ENCODE measurements at places on chromosomes 2 and 18.

DNA sequence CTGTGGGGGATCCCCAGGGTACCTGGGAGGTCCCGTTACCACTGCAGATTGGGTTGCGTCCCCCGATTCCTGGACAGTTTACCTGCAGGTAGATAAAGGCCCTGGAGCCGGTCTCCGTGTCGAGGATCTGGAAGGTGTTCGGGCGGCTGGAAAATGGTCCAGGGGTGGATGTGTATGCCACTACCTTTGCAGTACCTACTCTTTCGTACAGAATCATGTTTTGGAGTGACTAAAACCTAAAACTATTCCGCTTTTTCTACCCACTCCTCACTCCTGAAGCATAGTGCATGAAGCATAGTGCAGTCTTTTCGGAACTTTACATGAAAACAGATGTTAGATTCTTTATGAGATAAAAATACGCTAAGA lies 418 bp downstream of the WDR75 start:
- DNase-seq: no peak

GRCh38 chr2:135603543-135603942 lies 72.3 kb downstream of the R3HDM1 start:
- DNase-seq: no peak

- no peak for DNase-seq
These were observed 858 bp downstream of the POLR1B start for GRCh38 chr2:112542984-112543661.

DNA sequence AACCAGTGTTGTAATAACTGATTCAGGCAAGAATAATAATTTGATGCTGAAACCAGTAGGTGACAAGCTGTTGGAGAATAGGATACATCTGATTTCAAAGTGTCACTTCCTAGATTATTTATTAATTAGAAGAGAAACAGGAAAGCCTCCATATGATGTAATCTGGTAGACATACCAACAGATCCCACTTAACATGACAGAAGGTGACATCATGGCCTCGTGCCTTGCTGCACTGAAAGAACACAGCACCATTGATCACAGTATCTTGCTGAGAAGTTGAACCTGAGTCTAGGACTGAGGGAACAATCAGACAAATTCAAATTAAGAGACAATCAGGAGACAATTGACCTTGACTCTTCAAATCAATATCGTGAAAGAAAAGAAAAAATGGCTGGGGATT lies 131.6 kb upstream of the DLGAP1 start:
- no peak for DNase-seq

GRCh38 chr2:231280846-231281245 lies 82.4 kb downstream of the ARMC9 start:
- DNase-seq: no peak

DNA sequence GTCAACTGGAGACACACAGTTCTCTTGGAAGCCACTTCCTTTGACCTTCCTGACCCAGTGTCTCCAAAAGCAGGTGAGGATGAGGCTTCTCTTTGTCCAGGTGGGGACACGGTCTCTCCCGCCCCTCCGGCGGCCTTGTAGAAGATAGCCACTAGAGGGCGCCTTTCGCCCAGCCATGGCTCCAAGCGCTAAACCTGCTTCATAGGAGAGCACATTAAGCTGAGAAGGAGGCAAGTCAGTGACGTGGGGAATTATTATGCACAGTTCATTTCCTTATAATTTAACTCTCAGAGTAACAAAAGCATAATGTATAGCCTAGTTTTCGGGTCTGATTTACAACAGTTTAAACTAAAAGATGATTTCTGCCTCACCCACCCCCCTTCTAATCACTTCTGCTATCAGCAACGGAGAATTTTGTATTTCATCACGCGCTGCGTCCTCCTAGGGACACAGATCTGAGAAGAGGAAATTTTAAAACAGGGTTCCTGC lies 208.7 kb downstream of the ICOS start:
- peak; percentile 44 for DNase-seq

- no peak for DNase-seq
These were observed 19.0 kb downstream of the TMSB10 start for GRCh38 chr2:84924173-84925106.

DNA sequence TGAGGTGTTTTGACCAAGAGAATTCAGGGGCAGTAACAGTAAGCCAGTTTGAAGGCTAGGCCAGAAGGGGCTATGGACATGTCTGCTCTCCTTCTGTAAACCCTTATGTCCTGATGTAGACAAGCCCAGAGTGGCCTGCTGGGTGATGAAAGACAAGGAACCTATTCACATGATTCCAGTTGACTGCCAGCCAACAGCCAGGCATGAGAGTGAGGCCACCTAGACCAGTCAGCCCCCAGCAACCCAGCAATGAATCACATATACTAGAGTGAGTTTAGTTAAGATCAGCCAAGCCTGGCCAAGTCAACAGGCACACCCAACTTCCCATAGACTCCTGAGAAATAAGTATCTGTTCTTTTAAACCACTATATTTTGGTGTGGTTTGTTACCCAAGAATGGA lies 1889.7 kb upstream of the CELF4 start:
- peak; percentile 43 for DNase-seq
